CD4-positive, alpha-beta T cell treated with Interferon gamma for 1 hour (primary cell): ENCODE measurements at places on chromosomes 7 and 10.

DNA sequence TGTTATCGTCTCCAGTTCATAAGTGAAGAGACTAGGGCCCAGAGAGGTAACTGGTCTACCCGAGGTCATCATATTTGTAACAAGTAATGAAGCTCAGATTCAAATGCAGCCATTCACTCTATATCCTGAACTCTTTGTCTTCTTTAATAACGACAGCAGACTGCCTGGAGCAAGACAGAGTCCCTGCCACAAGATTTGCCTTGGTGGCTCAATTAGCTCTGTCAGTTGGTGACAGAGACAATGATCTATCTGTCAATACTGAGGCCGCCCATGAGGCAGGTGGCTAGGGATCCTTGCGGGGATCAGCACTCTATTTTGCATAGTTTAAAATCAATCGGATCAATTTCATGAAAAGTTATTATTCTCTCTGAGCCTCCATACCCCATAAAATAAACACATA, 43.9 kb downstream of the SH3PXD2A start:
- no peak for DNase-seq

GRCh38 chr7:22499044-22499443, 944 bp downstream of the STEAP1B start:
- DNase-seq = no peak

GRCh38 chr7:64603271-64603670, 40.4 kb upstream of the ZNF680 start:
- no peak for DNase-seq

GRCh38 chr7:45617166-45617565, 43.0 kb downstream of the ADCY1 start:
- DNase-seq = no peak

GRCh38 chr7:11540271-11540761, 291.7 kb downstream of the THSD7A start:
- DNase-seq = no peak

- DNase-seq = no peak
These were observed 29.5 kb downstream of the NUDT5 start for GRCh38 chr10:12165999-12166775.

DNA sequence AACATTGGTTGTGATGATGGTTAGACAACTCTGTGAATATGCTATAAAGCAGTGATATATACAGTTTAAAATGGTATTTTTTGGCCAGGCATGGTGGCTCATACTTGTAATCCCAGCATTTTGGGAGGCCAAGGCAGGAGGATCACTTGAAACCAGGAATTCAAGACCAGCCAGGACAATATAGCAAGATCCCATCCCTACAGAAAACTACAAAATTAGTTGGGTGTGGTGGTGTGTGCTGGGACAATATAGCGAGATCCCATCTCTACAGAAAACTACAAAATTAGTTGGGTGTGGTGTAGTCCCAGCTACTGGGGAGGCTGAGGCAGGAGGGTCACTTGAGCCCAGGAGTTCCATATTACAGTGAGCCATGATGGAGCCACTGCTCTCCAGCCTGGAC, 27.5 kb upstream of the MSMB start:
- DNase-seq = no peak

- DNase-seq = no peak
These were observed 202.0 kb downstream of the CXCL12 start for GRCh38 chr10:44182909-44183308.

DNA sequence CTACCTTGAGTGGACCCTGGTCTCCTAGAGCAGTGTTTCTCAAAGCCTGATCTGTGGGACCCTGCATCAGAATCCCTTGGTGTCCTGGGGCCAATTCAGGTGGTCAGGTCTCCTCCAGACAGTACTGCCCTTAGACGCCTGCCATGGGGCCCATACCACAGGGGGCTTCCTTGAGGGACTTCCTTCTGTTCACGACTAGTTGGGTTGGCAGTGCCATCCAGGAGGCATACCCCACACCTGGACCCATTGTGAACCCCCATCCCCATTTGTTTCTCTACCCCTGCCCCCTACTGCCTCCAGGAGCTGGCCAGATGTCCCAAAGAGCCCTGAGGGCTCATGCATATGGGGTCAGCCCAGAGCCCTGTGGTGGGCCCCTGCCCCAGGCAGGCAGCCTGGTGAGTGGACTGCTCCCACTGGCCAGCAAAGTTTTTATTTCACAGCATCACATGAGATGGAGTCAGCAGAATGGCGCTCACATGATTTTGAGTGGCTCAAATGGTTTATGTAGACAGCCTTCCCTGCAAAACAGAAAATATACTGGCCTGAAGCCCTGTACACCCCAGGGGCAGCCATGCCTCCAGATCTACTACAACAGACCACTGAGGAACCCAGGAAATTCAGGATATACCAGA, 259.9 kb upstream of the ZMIZ1 start:
- DNase-seq = no peak

- no peak for DNase-seq
These were observed 663.1 kb downstream of the SH2D4B start for GRCh38 chr10:81200801-81201200.
